Kasumi-1 (cell line): ENCODE measurements at places on chromosomes 3 and 15.

DNA sequence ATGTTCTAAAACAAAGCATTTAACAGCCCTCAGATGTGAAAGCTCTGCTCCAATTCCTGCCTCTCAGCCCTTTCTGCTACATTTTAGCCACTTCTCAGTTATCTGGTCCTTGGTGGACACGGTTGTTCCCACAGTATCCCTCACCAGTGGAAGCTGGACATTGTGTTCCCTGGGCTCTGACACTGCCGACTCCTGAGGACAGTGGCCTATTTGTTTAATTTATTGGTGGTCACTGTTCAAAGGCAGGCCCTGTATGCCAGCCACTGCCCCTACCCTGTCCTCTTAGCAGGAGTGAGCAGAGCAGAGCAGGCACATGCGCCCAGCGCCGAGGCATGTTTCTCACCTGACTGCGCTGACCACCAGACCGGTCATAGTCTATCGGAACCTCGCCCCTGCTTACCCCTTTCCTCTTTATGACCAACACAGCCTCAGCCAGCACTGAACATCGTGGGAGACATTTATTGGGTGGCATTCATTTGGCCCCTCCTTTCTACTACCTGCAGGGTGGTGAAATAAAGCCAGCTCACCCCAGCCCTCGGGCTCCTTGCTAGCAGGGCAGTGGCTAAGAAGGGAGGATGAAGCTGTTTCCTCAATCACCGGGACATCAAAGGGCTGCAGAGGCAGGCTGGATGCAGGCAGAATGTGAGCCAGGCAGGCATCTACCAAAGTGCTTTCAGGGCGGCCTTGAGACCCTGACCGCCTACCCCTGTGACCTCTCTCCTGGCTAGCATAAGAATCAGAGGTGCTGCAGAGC is 54.3 kb upstream of the HACD2 start:
- no peak for DNase-seq

DNA sequence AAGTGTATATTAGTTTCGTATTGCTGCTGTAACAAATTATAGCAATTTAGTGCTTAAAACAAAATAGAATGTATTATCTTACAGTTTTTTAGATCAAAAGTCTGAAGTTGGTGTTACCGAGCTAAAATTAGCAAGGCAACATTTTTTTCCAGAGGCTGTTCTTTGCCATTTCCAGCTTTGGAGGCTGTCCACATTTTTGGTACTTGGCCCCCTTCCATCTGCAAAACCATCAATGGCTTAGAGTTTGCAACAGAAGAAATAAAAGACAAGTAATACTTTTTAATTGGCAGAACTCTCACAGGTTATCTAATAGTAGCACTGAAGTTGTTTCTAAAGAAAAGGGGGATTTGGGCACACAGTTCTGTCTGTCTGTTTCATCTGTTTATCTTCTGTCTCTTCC is 1248.5 kb downstream of the ROBO1 start:
- DNase-seq, result no peak

GRCh38 chr3:128780101-128780837 is 54.3 kb downstream of the RAB7A start:
- DNase-seq, result no peak

DNA sequence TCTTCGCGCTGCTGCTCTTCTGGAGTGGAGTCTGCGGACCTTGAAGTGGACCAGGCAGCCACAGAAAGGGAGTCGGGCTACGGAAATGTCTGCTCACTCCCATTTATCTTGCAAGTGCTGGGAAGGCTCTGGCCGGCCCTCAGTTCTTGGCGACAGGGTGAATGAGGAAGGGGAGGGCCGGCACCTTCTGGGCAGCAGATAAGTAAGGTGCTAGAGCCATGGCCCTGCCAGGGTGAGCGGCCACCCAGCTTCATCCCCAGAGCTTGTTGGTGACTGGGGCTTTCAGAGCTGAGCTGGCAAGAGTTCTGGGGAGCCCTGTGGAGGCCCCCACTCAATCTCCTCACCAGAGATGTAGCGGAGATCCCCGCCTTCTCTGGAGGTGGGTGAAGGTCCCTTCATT is 103.5 kb downstream of the ASB7 start:
- no peak for DNase-seq

- no peak for DNase-seq
Observed at GRCh38 chr3:4351872-4352271, 48.7 kb downstream of the SETMAR start.

GRCh38 chr3:100099621-100100020 is 14.7 kb downstream of the FILIP1L start:
- DNase-seq, result no peak

GRCh38 chr3:150602426-150603152 is 532 bp upstream of the SELENOT start:
- no peak for DNase-seq

DNA sequence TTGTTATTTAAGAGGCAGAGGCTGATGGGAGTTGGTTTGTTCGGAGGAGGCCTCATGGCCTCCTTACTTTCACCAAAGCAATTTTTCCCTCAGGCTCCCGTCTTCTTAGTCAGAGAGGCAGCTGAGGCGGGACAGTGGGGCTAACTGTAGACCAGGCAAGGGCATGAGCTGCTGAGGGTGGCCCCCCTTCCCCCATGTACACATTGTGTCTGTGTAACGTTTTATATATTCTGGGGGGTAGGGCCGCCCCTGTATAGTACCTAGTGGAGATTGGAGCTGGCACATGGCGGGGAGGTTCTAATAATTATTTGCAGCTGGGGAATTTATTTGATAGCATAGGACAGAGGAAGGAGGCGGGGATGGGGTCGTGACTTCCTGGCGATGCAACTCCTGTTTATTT is 35.1 kb downstream of the NGRN start:
- no peak for DNase-seq
